ENCODE measurements at places on chromosomes 16 and 17.

- no peak for DNase-seq
These were observed 162.0 kb upstream of the RPH3AL start for GRCh38 chr17:514584-514983.

DNA sequence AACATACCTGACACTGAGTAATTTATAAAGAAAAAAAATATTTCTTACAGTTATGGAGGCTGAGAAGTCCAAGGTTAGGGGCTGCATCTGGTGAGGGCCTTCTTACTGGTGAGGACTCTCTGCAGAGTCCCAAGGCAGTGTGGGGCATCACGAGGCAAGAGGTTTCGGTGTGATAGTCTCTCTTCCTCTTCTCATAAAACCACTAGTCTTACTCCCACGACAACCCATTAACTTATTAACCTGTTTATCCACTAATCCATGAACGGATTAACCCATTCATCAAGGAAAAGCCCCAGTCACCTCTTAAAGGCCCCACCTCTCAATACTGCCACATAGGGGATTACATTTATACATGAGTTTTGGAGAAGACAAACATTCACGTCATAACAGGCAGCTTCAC lies 20.1 kb downstream of the CIITA start:
- no peak for DNase-seq

DNA sequence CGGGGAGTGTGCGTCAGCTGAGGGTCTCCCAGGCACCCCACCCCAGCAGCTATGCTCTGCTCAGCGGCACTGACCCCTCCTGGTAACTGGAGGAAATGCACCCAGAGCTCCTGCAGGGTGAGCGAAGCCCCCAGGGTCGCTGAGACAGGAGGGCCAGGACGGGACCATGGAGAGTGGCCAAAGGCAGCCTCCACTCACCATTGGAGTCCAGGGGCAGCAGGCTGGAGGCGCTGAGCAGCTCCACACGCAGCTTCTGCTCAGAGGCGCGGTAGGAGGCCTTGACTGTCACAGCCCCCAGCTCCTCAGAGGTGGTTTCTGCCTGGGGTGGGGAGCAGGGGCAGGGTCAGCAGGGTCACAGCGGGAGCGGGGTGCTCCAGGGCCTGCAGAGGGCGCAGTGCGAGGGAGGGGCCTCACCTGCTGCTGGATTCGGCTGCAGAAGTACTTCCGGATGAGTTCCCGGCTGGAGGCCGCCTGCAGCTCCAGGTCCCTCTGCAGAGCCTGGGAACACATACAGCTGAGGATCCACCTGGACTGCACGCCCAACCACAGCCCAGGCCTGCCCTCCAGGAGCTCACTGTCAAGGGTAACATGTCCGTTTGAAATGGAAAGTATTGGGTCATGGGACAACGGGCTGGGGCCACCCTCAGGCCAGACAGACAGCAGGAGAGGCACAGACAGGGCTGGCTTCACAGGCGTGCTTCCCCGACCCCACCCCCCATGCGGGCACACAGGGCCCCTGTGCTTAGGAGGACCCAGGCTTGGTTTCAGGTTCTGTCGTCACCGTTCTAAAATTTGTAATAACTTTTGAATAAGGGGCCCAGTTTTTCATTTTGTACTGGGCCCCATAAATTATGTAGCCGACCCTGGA lies 13.8 kb downstream of the UNC13D start:
- no peak for DNase-seq

DNA sequence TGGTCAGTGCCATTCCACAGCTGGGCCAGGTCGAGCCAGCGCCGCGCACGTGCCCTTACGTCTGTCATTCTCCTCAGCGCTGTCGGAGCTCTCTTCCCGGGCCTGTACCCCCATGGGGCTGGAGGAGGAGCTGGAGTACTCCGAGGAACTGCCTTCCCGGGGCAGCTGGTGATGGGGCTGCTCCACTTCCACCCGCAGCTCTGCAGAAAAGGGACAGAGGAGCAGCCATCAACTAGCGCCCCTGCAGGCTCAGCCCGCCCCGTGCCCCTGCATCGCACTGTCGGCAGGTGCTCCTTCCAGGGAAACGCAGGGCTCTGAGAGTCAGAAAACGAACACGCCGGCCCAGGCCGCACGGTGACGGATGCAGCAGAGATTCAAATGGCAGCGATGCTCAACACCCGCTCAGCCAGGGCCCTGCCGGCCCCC lies 20.9 kb downstream of the MAP1LC3B start:
- DNase-seq = no peak

DNA sequence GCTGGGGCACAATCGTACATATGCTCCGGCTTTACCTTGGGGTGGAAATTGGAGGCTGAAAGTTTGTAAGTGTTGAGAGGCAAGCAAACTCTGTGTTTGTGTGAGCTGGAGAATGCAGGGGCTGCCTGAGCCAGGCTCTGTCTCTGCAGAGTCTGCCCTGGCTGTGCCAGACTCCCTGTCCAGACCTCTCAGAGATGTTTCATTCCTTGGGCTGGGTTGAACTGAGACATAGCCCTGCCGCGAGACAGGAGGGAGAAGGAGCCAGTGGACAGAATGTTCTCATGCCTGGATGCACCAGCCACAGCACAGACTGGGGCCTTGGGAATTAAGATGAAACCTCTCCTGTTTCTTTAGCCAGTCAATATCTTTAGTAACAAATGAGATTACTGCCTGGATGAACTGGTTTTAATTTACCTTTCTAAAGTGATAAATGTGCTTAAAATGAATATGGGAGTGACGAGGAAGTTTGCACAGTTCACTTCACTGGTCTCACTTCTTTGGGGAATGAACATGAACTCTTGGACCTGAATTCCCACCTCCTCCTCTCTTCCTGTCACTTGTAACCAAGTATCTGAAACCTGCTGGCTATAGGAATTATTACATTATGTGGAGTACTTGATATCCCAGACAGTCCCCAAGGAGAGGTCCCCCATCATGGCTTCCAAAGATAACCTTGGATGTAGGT lies 40.1 kb downstream of the YPEL2 start:
- DNase-seq = no peak

DNA sequence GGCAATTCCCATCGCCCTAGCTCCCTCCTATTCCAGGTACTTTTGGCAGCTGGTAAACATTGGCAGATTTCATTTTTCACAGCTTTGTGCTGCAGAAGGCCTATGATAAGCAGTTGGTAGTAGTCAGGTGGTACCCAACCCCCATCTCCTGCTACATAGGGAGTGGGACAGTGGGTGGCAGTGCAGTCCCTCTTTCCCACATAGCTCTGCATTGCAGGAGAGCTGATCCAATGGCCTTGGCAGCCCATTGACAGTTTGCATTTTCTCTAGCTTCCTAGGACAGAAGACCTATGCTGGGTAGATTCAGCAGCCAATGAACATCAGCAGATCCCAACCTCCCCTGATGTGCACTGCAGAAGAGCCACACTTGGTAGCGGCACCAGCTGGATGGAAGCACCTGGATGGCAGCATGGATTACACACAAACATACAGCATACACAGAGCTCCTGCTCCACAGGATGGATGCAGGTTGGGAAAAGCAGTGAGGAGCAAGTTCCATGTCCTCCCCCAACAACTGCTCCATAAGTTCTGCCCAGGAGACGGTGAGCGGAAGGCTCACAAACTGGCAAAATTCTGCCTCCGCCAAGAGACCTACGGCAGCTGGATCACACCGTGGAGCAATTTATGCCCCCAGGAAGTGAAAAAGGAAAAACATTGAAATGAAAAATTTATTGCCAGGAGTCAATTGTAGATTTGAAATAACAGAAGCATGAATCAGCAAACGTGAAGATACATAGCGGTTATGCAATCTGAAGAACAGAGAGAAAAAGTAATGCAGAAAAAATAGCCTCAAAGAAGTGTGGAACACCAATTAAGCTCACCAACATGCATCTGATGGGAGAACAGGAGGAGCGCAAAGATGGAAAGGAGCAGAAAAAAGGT lies 95.7 kb downstream of the CACNG1 start:
- no peak for DNase-seq

- DNase-seq = no peak
These were observed 6.2 kb downstream of the SP2 start for GRCh38 chr17:47902039-47902744.

GRCh38 chr17:4845118-4845517 lies 12.0 kb downstream of the MINK1 start:
- DNase-seq = no peak

DNA sequence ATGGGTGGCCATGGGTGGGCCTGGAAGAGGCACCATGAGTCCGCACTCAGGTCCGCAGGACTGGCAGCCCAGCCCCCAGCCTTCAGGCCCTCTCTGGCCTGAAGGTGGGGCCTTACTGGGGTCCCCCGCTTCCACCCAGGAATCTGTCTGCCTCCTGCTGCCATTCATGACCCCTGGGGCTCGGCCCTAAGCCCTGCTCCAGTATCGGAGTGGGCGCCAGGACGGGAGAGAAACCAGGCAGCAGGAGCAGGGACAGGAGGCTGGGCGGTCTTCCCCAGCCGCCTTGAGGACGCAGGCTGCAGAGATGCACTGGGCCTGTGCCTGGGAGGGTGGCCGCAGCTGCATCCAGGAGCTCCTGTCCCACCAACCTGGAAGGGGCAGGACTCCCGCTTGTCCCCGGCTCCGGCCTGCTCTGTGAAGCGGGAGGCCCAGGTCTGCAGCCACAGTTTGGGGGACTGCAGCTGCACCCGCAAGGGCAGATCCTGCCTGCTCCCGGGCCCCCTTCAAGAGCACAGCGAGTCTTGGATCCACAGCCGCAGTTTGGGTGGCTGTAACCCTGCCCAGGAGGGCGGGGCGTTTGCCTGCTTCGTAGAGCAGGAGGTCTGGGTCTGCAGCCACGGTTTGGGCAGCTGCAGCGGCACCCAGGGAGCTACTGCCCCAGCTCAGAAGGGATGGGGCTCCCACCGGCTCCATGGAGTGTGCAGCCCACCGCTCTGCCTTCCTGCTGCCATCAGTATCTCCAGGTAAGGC lies 81.8 kb upstream of the DNAJA2 start:
- DNase-seq = no peak

- no peak for DNase-seq
These were observed 222.8 kb upstream of the TNRC6C start for GRCh38 chr17:77735566-77736198.

DNA sequence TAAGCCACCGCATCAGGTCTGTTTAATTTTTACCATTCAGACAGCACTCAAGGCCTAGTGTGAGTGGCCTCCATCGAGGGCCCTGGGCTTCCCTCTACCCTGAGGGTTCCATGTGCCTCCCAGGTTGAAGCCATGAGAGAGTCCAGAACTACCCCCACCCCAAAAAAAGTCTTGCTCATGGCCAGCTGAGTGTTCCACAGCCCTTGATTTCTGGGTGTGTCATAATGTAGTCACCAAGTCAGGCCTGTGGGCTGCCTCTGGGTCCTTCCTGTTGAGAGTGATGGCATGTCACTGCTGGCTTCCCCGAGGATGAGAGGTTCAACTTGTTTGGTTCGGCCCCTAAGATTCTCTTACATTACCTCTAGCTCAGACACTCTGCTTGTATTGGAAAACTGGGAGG lies 100.6 kb downstream of the PITPNC1 start:
- no peak for DNase-seq

DNA sequence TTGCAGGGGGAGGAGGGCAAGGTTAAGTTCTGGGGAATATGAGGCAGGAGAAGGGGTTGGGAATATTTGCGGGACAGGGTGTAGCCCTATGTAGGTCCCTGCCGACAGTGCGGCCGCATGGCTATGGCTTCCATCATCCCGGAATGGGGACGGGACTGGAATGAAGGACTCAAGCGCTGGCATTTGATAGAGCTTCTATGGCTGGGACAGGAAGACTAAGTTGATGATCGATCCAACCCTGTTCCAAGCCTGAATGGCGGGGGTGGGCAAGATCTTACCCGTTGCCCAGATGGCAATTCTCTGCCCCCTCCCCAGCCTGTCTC lies 47.1 kb downstream of the SRCIN1 start:
- DNase-seq = no peak

DNA sequence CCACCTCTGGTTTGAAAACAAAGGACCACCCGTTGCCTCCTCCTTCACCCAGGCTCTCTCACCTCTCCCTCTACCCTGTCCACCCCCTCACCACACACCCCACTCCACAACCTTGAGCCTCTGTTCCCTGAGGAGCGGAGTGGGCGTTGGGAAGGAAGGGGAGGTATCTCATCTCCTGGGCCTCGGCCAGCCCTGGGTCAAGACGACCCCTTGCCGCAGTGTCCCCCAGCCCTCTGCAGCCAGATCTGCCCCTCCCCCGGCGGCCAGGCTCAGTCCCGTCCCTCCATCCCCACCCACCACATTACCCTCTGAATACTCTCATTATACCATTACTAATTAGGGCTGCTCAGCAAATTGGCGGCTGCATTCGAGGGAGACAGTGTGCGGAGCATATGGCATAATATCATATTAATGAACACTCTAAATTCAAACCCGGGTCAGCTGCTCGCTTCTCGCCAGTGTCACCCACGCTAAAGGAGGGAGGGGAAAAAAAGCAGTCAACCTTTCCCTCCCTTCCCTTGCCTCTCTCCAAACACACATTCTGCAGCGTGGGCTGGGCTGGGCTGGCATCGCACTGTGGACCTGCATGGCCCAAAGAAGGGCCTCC lies 123.2 kb upstream of the LHX1 start:
- no peak for DNase-seq

- DNase-seq = no peak
These were observed 329.8 kb downstream of the PMP22 start for GRCh38 chr17:14935139-14935841.

DNA sequence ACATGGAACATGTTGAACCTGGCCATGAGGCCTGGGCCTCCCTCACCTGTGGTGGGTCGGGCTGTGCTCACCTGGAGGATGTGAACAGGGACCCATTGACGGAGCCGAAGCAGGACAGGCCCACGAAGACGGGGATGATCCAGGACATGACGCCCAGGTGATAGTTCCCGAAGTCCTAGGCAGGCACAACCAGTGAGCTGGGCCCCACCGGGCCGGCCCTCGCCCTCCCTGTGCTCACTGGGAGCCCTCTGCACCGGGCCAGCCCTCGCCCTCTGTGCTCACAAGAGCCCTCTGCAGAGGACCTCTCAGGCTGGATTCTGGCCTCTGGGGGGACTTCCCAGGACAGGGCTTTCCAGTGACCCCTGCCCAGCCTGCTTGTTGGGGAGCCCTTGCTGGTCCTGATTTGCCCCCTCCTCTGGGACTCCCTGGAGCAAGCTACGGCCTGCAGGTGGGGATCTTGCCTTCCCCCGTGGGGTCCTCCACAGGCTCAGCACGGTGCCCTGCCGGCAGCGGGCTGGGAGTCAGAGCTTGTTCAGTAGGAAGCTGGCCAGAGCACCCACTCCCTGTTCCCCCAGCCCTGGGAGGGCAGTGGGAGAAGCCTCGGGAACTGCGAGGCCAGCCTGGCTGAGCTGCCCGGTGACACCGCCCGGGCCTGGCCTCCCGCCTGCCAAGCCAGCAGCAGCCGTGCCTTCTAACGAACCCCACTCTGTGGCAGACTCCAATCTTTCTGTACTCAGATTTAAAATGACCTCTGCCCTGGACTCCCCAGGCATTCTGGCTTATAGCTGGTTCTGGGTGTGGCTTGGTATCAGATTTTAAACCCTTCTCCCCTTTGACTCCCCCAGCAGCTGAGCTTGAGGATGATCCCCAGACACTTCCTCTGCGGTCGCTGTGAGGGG lies 30.4 kb downstream of the SLC7A5 start:
- DNase-seq = no peak

DNA sequence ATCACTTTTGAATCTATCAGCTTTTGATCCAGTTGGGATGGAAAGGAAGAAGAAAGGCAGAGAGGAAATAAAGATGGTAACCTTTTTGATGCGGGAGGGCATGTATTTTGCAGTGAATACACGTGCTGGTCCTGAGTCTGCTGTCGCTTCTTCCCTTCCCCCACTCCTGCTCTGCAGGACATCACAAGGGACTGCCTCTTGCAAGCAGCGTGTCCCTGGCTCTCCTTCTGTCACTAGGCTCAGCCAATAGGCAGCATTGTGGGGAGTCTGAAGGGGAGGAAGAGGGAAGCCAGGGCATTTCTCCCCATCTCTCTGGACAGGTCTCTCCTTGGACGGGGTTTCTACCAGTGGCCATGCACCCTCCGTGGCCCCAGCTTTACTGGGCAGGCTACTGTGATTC lies 15.7 kb upstream of the WFDC1 start:
- DNase-seq = no peak
